ENCODE measurements at places on chromosomes 3 and 15.
A peak's percentile ranks its signal among the peaks of the same experiment; 100 is the strongest.

GRCh38 chr3:149221783-149222517, at the start of gene CP:
Gene CP (minus strand): TSS chr3:149221829. CDS start chr3:149221792, 37 bp downstream.
- DNase-seq: no peak

- DNase-seq: peak; percentile 95
Observed at GRCh38 chr15:82079736-82080135, 33.9 kb upstream of the MEX3B start.

GRCh38 chr3:9064251-9064650, 101.0 kb upstream of the RAD18 start:
- DNase-seq: no peak

GRCh38 chr15:43440721-43441281, 52.2 kb downstream of the TP53BP1 start:
- DNase-seq: peak; percentile 98

GRCh38 chr15:38195191-38195901, 57.3 kb upstream of the SPRED1 start:
- no peak for DNase-seq

DNA sequence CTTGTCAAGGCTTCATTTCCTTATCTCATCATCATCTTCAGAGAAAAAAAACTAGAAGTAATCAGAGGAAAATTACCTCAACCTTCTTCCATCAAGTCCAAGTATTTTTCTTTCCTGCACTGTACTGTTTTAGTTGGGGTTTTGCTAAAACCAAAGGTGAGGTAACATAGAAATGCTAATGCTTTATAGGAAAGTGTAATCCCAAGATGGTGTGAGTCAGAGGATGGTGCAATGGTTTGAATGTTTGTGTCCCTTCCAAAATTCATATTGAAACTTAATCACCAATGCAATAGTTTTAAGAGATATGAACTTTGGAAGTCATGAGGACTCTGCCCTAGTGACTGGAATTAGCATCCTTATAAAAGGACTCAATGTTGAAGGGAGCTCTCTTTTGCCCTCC, 79.5 kb downstream of the KBTBD8 start:
- DNase-seq: peak; percentile 16

DNA sequence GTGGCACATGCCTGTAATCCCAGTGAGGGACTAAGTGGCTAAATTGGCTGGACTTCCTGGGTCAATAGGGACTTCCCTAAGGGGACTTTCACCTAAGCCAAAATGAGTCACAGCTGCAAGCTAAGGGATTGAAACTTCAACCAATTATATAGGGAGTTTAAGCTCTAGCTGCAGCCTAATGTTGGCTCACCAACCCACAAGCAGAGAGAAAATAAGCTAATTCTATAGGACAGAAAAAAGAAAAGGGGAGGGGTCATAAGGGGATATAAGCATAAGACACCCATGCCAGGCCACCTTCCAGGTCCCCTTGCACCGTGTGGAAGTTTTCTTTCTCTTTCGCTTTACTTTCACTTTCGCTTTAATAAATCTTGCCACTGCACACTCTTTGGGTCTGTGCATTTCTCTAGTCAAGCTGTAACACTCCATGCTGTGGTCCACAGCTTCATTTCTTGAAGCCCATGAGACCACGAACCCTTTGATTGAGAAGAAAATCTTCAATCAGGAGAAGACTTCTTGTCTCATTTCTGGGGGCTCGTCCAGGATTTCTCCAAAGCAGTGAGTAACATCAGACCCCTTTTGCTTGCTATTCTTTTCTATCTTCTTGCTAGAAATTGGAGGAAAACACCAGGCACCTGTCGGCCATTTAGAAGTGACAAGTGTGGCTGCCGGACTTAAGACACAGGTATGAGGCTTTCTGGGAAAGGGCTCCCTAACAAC, 192.3 kb downstream of the IGSF11 start:
- DNase-seq: no peak

GRCh38 chr15:66707310-66708082, 5.5 kb downstream of the SMAD6 start:
- peak; percentile 57 for DNase-seq

DNA sequence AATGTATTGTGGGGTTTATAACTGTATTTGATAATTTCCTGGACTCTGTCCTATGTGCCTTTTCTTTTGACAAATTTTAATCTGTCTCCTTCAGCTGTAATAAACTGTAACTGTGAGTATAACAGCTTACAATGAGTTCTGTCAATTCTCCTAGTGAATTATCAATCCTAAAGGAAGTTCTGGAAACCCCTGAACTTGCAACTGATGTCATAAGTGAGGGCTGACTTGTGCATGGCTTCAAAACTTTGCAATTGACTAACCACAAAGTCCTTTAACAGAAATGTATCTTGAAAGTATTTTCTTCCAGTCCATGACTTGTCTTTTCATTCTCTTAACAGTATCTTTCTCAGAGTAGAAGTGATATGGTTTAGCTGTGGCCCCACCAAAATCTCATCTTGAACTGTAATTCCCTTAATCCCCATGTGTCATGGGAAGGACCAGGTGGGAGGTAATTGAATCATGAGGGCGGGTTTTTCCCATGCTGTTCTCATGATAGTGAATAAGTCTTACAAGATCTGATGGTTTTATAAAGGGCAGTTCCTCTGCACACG, 108.3 kb downstream of the TFDP2 start:
- no peak for DNase-seq

GRCh38 chr3:32140943-32141342, 34.5 kb downstream of the GPD1L start:
- no peak for DNase-seq

DNA sequence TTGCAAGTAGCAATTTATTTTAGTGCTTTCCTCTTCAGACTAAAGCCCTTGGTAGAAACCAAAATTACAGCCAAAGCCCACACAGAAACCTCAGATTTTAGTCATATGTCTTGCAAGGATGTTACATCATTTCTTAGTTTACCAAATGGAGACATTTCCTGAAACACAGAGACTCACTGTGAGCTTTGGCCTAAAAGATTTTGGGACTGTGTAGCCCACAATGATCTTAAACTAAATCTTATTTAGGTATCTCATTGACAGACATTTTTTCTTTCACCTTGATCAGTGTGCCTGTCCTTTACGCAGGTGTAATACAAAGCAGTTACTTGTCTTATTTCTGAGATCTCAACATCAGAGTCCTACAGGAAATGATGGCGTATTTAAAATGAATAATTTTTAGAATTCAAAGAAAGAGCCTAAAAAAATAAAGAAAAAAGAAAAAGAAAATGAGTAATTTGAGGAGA, 27.8 kb upstream of the AP4E1 start:
- DNase-seq: peak; percentile 84

GRCh38 chr3:8768364-8769087, 887 bp downstream of the OXTR start:
- peak; percentile 57 for DNase-seq

DNA sequence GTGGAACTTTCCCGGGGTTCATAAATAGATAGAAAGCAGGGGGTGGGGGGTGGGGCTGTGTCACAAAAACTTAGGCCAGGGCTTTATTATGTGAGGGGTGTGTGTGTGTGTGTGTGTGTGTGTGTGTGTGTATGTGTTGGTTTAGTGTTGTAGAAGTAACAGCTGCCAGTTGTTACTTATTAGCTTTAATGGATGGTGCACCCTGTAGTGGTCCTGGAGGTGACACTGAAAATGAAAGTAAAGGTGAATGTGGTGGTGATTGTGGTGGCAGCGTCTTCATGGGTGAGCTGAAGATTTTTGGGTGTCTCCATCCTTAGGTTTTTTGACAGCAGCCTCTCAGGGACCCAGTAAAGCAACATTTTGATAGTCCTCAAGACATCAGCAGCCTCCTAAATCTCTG, 449.9 kb downstream of the PDCD6IP start:
- no peak for DNase-seq

- no peak for DNase-seq
Observed at GRCh38 chr3:178300441-178300959, 235.7 kb upstream of the KCNMB2 start.

DNA sequence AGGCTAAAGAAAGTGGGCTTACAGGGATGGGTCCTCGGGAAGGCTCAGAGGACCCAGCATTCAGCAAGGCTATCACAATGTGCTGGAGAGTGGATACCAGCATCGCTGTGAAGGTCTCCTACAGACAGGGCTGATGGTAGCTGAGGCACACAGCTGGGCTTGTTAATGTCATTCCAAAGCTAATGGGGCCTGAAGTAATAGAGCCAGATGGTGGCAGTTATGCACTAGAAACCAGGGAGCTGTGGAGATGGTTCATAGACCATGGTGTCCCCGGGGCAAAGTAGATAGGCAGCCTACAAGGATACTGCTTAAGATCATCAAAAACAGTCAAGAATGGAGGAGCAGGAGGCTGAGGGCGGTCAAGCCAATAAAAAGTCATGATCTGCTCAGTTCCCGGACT, 24.8 kb upstream of the BOC start:
- no peak for DNase-seq

- DNase-seq: no peak
Observed at GRCh38 chr15:79366691-79367090, 55.8 kb downstream of the TMED3 start.

GRCh38 chr3:130926504-130926903, 32.6 kb downstream of the ATP2C1 start:
- no peak for DNase-seq

- DNase-seq: no peak
Observed at GRCh38 chr3:46285931-46286619, 43.8 kb downstream of the CCR3 start.

- DNase-seq: no peak
Observed at GRCh38 chr3:80213086-80213485, 445.3 kb upstream of the ROBO1 start.

GRCh38 chr3:147397875-147398812, 8.2 kb downstream of the ZIC4 start:
- no peak for DNase-seq

GRCh38 chr3:106206146-106206545, 337.3 kb upstream of the CBLB start:
- DNase-seq: peak; percentile 68

GRCh38 chr3:189853906-189854305, 222.7 kb downstream of the TP63 start:
- no peak for DNase-seq

GRCh38 chr15:27973886-27974285, 125.2 kb downstream of the OCA2 start:
- DNase-seq: no peak

DNA sequence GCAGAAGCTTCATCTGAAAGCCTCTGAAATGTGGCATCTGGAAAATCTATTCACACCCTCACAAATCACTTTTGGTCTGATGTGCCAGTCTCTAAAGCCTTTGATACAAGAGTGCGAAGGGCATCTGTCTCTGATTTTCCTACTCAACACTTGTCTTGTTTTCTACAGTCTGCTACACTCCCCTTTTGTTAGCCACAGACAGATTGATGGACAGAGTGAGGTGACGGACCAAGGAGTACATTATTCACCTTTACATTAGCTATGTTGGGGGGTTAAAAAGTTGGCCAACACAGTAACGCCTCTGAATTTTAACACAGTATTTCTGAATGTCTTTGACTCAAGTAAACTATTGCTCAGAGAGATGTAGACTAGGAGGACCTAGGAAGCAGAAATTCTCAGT, 63.1 kb downstream of the TNIK start:
- no peak for DNase-seq

- DNase-seq: no peak
Observed at GRCh38 chr3:188944108-188944507, 227.7 kb upstream of the TPRG1 start.

DNA sequence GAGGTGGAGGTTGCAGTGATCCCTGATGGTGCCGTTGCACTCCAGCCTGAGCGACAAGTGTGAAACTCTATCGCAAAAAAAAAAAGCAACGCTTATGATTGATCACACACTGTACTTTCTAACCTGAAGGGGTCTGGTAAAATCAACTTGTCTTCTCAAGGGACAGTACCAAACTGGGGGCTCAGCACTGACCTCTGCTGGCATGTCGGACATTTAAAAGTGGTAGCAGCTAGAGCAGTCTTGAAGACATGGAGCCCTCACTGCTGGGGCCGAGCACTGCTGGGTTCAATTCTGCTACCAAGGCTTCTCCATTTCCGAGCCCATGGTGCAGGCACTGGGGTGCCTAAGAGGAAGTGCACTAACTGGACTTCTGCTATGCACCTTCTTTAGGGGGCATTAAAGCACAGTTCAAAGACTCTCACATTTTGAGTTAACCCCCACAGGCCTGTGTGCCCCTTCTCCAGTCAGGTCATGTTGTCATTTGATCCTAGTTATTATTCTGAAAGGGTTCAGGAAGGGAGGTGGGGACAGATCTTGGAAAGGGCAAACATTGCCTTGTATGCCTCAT, 26.4 kb upstream of the LAMP3 start:
- peak; percentile 34 for DNase-seq

- DNase-seq: no peak
Observed at GRCh38 chr3:90018779-90019178, 911.4 kb downstream of the EPHA3 start.

DNA sequence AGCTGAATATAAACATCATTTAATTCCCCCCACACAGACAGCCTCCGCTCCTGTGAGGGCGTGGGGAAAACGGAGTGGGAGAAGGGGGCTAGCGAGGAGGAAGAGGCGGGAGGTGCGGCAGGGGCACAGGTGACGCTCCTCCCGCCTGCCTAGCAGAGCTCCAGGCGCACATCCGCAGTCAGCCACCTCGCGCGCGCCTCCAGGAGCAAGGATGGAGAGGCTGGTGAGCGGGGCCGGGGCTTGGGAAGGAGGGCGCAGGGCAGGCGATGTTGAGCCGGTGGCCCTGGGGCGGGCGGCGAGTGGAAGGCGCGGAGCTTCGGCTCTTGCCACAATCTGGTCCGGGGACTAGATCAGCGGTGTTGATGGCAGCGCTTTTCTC, at the start of gene CD200:
Gene CD200, plus strand, starts transcription at position 155 of the 379 bp plus-strand sequence. Its CDS starts 57 bp downstream, at position 212.
- peak; percentile 10 for DNase-seq

GRCh38 chr3:154285221-154285620, 39.1 kb downstream of the DHX36 start:
- DNase-seq: no peak

- DNase-seq: peak; percentile 75
Observed at GRCh38 chr3:150227839-150228238, 180.3 kb upstream of the TSC22D2 start.

DNA sequence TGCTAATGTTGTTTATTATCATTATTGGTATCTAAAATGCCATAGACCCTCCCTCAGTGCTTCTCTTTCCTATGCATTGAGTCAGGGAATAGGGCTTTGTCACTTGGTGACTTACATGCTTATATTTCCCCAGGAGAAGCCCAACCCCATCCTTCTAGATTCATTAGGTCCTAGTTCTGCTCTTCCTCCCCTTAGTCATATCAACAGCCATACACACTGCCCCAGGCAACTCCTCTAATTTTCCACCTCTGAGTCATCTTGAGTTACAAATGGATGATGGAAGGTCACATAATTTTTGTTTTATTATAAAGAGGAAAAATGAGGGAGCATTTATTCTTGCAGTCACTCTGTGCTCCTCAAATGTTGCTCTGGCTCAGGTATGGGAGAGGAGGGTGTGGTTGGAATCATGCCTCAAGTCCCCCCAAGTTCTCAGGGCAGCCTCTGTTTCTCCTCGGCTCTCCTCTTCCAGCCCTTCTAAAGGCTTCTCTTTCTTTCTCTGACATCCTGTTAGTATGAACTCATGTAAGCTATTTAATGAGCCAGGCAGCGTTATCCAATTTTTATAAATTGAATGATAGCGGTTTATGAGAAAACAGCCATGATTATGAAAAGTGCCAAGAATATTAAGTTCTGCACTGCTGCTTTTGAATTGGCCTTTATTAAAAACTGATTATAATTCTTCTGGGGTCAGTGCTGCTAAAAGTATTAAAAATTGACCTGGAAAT, 45.6 kb upstream of the FSTL1 start:
- peak; percentile 96 for DNase-seq

GRCh38 chr3:30183421-30183820, 423.0 kb upstream of the TGFBR2 start:
- peak; percentile 5 for DNase-seq

GRCh38 chr3:163185721-163186350, 1689.2 kb downstream of the OTOL1 start:
- no peak for DNase-seq

- no peak for DNase-seq
Observed at GRCh38 chr15:64048781-64049460, 2.6 kb upstream of the DAPK2 start.
